ENCODE measurements at places on chromosomes 2 and 18. TPM values are rescaled to one million over a fixed set of nuclear protein-coding genes. Genes with fewer than 3 reads are reported as not detected.

The RGPD4 gene
- total RNA-seq, result not detected

The CLASP1 gene
- total RNA-seq, result 69.5 TPM

The DLX1 gene
- total RNA-seq, result not detected

The NEUROD1 gene
- total RNA-seq, result not detected

The PSMA8 gene
- total RNA-seq, result not detected

The TCF23 gene
- 0.13 TPM for total RNA-seq

The REG1B gene
- 0.41 TPM for total RNA-seq

The REL gene
- total RNA-seq, result 4.5 TPM

The IL36A gene
- total RNA-seq, result not detected

The NT5C1B gene
- total RNA-seq, result not detected

The SCN7A gene
- total RNA-seq, result 12.8 TPM

The RASGRP3 gene
- total RNA-seq, result 66.5 TPM

The TLX2 gene
- not detected for total RNA-seq

The SPHKAP gene
- 101 TPM for total RNA-seq

- no peak for DNase-seq
These were observed 1234.0 kb upstream of the ZEB2 start for GRCh38 chr2:145753966-145754365.

GRCh38 chr18:48007955-48008701 lies 77.7 kb upstream of the SMAD2 start:
- peak; percentile 68 for DNase-seq

DNA sequence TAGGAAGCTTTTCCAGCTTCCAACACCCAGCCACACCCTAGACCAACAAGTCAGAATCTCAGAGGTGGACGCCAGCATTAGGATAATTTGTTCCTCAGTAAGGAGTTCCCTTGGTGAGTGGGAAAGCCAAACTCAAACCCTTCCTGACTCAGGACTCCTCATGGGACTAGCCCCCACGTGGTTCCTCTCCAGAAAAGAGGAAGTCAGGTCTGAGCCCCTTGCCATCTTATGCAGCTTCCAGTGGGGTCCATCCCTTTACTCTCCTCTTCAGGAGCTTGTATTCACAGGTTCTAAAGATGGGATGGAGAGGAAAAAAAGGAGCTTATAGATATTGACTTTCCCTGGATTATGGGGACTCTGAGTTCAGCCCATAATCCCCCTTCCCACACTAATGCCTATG lies 14.8 kb upstream of the NOTO start:
- DNase-seq, result no peak

DNA sequence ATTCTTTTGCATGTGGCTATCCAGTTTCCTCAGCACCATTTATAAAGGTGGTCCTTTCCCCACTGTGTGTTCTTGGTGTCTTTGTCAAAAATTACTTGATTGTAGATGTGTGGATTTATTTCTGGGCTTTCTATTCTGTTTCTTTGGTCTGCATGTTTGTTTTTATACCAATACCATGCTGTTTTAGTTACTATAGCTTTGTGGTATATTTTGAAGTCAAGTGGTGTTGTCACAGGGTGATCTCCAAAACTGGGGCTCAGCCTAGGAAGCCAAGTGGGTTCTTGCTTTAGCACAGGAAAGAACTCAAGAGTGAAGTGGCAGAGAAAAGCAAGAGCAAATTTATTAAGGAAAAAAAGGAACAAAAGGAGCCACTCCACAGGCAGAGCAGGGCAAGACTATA lies 6.0 kb upstream of the SNTG2 start:
- no peak for DNase-seq

- DNase-seq, result no peak
These were observed 204.5 kb downstream of the TXNL1 start for GRCh38 chr18:56433919-56434318.

DNA sequence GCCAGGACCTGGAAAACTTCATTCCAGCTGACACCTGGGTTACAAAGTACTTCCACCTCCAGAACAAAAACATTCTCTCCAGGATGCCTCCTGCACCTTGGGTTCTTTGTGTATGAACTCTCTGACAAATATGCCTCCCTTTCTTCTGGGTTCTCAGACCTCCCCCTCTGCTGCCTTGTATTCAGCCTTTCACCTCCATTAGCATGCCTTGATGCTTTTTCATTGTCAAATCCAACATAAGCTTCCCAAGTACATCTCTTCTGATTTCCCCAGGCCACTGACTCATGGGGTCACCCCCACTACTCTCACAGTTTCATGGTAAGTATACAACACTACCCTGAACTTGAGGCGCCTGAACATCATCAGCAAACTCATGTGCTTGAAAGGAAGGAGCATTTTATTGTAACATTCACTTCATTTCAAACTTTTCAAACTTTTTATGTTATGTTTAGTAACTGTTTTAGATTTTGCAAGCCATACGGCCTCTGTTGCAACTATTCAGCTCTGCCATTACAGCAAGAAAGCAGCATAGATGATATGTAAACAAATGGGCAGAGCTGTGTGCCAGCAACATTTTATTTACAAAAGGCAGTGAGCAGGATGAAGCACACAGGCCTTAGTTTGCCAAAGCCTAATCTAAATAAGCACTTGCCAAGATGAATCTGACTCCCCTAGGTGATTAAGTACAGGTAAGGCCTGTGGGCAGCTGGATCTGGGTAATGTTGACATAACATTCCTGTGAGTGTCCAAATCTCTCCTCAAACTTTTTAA lies 32.5 kb upstream of the MRPS9 start:
- no peak for DNase-seq

DNA sequence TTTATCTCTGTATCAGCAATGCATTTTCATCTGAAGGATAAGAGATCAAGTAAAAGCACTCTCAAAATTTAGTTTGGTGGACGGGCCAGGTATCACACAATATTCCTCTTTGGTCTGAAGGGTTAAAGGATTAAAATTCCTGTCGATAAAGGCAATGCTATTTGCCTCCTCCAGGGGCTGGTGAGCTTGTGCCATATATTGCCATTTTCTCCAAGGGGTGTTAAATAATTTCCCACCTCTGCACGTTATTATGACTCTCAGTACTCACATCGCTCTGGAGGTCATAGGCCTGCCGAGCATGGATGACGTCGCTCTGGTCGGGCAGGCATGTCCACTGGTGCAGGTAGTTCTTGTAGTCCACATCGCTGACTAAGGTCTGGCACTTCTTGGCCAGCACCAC lies 94.2 kb downstream of the NEB start:
- DNase-seq, result no peak

GRCh38 chr2:75416420-75417342 lies 144.1 kb downstream of the EVA1A start:
- DNase-seq, result no peak

DNA sequence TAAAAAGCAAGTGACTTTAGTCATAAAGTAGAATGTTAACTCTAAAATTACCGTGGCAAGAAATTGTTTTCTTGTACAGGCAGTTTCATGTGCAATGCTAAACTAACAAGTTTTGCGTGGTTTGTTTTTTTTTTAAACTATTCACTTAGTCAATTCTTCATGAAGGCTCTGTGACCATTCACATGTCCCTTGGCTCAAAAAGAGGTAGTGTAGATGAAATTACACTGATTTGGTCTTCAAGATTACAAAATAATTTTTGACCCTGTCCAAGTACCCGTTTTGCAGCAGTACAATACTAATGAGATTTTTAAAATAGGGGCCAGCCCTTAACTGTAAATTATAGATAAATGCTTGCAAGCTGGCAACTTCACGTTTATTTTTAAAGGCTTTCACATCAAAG lies 1.3 kb downstream of the TMEM131 start:
- no peak for DNase-seq

DNA sequence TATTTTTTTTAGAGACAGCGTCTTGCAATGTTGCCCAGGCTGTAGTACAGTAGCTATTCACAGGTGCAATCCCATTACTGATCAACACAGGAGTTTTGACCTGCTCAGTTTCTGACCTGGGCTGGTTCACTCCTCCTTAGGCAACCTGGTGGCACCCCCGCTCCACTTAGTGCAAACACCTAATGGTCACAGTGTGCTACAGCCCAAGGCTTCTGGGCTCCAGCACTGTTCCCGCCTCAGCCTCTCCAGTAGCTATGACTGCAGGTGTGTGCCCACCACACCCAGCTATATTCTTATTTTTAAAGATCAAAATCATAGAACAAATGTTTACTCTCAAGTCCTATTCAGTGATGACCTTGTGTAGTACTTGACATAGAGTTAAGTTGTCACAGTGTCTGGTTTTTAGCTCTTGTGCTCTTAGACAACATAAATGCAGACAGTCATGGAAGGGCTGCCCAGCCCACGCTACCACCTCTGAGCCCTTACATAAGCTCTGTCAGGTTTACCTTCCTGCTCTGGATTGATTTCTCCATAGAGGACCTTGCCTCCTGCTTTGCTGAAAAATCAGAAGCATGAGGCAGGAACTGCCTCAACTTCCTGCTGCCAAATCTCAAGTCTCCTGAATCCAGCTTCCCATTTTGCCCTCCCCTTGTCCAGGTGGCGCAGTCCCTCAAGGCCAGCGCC lies 82.2 kb upstream of the SLC1A4 start:
- DNase-seq, result no peak

DNA sequence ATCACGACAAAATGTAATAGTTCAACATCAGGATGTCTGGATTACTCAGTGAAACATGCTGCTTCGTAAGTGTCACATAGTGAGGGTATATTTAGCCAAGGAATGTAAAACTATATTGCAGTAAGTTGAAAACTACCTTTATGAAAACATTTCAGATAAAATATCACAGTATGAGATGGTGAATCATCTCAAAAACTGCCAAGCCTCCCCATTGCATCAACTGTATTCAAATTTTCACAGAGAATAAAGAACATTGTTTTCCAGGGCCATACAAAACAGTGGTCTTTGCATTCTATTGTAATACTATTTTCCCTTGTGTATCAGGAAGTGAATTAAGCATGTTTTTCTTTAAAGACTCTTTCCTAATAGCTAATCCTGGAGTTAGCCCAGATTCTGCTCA lies 47.6 kb upstream of the MSTN start:
- DNase-seq, result no peak

GRCh38 chr2:1046067-1046466 lies 95.4 kb downstream of the SNTG2 start:
- DNase-seq, result no peak

GRCh38 chr2:159712929-159713420 lies 669 bp downstream of the MARCHF7 start:
- no peak for DNase-seq

- DNase-seq, result no peak
These were observed 78.1 kb upstream of the PELI1 start for GRCh38 chr2:64222351-64222750.

DNA sequence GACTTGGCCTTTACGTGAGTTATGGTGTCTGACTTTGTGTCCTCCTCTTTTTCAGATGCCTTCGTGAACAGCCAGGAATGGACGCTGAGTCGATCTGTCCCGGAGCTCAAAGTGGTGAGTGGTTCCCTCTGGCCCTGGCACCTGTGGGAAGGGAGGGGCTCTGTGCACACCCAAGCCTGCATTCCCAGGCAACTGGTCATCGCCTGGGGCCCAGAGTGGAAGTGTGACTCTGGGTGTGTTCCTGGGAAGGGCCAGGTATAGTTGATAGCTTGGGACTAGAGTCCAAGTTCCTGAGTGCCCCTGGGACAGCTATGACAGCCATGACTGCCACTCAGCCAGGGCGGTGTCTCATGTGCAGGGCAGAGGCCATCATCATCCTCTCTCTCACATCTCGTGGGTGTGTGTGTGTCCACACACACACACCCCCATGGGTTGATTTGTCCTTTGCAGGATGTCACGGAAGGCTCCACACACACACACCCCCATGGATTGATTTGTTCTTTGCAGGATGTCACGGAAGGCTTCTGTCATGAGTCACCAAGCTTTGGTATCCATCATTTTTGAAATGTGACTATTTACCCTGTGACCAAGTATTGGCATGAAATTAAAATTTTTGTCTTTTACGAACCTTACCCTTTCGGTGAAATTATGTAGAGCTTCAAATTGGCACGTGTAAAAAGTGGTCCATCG lies 215.4 kb downstream of the AGAP1 start:
- DNase-seq, result no peak

- no peak for DNase-seq
These were observed 89.5 kb downstream of the STK39 start for GRCh38 chr2:168157926-168158325.

- no peak for DNase-seq
These were observed 36.7 kb downstream of the PKP4 start for GRCh38 chr2:158493458-158493857.

- no peak for DNase-seq
These were observed 28.8 kb upstream of the MC4R start for GRCh38 chr18:60401346-60401745.

DNA sequence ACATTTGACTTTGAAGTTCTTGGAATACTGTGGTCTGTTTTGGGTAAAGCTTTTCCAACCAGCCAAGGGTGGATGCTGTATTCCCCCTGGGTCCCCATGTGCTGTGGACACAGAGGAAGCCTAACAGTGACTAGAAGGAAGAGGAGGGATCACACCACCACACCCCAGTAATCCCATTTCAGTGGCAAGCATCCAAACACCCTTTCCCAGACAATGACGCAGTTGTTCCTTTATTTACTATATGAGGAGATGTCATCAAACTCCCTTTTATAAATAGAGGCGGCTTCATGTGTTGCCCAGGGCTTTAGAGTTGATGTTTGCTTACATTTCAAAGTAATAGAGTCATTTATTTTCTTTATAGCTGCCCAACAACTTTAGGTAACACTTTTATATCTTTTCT lies 959.4 kb upstream of the GYPC start:
- DNase-seq, result no peak

- no peak for DNase-seq
These were observed 439.7 kb upstream of the CDH20 start for GRCh38 chr18:60893355-60894097.

GRCh38 chr2:50840341-50841124 lies 191.4 kb downstream of the NRXN1 start:
- no peak for DNase-seq

GRCh38 chr2:230866756-230867523 lies 2.2 kb downstream of the ITM2C start:
- no peak for DNase-seq

DNA sequence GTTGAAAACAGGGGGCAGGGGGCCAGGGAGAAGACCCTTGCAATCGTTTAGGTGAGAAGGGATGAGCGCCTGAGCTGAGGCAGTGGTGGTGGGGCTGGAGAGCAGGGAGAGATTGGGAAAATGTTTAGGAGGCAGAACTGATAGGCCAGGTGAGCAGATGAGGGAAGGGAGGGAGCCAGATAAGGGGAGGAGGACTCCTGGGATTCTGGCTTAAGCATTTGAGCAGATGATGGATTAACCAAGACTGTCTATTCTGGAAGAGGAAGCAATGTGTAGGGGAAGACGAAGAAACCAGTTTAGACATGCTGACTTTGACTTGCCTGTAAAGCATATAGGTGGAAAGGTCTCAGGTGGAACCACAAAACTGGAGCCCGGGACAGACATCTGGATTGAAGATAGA lies 49.9 kb upstream of the ASPRV1 start:
- DNase-seq, result no peak

- no peak for DNase-seq
These were observed 8.1 kb downstream of the ASIC4 start for GRCh38 chr2:219522111-219523030.

GRCh38 chr2:219334076-219334475 lies 1.5 kb upstream of the RESP18 start:
- DNase-seq, result no peak

- peak; percentile 83 for DNase-seq
These were observed 122.0 kb downstream of the COPS8 start for GRCh38 chr2:237207646-237208045.

Data from heart right ventricle (tissue), 16 donors.